ENCODE measurements at places on chromosomes 6 and 20.

DNA sequence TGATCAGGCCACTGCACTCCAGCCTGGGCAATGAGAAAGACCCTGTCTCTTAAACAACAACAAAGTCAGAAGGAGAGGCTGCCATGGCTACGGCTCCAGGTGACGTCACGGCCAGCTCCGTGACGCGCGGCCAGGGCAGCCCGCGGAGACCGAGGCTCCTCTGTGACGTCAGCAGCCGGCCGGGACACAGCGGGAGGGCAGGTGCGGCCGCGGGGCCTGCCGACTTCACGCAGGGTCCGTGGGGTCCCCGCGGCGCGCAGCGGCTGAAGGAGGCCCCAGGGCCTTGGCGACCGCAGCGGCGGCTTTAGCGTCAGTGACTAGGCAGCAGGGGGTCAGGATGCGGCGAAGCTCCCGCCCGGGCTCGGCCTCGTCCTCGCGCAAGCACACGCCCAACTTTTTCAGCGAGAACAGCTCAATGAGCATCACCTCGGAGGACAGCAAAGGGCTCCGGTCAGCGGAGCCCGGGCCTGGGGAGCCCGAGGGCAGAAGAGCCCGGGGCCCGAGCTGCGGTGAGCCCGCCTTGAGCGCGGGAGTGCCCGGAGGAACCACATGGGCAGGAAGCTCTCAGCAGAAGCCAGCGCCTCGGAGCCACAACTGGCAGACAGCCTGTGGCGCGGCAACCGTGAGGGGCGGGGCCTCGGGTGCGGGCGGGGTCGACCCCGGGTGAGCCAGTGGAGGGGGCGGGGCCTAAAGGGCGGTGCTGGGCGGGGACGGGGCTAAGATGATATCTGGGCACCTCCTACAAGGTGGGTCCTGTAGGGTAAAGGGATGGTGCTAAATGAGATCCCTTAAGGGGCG lies at the start of gene SPAG4:
Gene SPAG4, plus strand, starts transcription at position 163 of the 798 bp plus-strand sequence. Its CDS starts 175 bp downstream, at position 338.
- DNase-seq, result peak; percentile 99

- no peak for DNase-seq
Observed at GRCh38 chr6:7242835-7243178, 70.2 kb downstream of the SSR1 start.

- DNase-seq, result peak; percentile 36
Observed at GRCh38 chr20:57633945-57634491, 13.8 kb upstream of the ZBP1 start.

DNA sequence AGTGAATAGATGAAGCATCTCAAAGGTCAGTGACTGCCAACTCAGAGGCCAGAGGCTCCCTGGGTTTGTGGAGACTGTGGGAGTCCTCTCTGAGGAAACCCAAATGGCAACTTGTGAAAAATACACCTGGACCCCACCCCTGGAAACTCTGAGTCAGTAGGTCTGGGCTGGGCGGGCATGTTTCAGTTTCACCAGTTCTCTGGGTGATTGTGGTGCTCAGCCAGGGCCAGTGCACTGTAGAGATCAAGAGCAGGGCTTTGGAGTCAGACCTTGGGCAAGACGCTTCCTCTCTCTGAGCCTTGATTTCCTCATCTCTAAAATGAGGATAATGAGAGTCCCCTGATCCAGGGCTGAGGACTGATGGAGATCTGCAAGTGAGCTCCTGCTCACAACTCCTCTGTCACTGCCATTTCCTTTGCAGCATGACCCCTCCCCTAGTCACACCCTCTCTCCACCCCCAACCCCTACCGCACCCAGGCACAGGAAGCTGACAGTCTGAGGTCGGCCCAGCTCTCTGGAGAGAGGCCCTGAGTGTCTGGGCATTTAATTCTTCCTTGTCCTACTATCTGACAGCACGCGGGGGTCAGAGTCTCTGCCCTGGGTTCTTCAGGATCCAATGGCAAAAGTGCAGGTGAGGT lies 5.1 kb downstream of the DEF6 start:
- DNase-seq, result peak; percentile 91

GRCh38 chr6:34484899-34485298 lies 19.0 kb downstream of the PACSIN1 start:
- DNase-seq, result peak; percentile 50

DNA sequence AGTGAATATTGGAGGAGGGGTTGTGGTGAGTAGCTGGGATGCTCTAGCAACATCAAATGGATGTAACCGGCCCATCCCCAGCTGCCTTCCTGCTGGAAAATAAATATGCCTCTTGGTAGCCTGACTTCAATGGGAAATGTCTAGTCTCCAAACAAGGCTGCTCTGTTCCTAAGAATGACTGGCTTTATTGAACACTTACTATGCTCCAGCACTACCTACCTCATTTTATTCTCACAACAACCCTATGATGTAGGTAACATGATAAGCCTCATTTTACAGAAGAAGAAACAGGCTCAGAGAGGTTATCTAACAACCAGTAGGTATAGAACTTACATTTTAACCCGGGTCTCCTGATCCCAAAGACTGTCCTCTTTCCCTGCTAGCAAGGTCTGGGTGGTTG lies 93.6 kb downstream of the FYN start:
- no peak for DNase-seq

GRCh38 chr6:17015144-17015543 lies 86.7 kb upstream of the STMND1 start:
- DNase-seq, result peak; percentile 2

- DNase-seq, result no peak
Observed at GRCh38 chr6:125257351-125257750, 44.4 kb downstream of the HDDC2 start.

GRCh38 chr6:136757150-136757549 lies 35.1 kb downstream of the MAP3K5 start:
- DNase-seq, result no peak

DNA sequence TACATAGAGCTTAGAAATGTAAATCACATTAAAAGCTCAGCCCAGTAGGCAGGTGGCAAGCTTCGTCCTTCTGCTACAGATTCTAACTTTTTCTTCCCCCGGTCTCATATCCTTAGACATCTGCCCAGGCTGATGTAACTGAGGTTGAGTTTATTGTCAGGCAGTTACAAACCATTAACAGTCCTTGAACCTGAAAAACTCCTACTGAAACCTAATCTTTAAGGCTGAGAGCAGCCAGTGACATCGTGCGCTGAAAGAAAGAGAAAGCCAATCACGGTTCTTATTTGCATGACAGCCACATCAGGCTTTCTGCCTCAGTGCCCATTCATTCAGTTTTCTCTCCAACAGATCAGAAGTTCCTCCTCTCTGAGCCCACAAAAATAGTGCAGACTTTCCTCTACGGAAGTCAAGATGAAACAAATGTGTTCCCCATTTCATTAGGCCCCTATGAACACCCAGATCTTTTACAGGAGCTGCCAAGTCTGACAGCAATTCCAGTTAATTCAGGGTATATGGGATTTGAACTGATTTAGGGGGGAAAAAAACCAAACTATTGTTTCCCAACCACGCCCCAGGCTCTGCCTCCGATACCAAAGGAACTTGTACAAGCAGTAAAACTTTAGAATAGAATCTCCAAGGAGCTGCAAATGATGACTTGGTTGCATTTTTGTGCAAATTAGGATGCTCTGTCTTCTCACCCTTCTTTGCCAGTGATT lies at the start of gene NHSL1:
Gene NHSL1, minus strand, starts transcription at position 192 of the 716 bp plus-strand sequence. CDS start 204 bp downstream, outside the sequence.
- no peak for DNase-seq

- DNase-seq, result peak; percentile 28
Observed at GRCh38 chr6:105431226-105431625, 28.3 kb upstream of the PREP start.

GRCh38 chr20:21244808-21245207 lies 58.3 kb upstream of the XRN2 start:
- no peak for DNase-seq

DNA sequence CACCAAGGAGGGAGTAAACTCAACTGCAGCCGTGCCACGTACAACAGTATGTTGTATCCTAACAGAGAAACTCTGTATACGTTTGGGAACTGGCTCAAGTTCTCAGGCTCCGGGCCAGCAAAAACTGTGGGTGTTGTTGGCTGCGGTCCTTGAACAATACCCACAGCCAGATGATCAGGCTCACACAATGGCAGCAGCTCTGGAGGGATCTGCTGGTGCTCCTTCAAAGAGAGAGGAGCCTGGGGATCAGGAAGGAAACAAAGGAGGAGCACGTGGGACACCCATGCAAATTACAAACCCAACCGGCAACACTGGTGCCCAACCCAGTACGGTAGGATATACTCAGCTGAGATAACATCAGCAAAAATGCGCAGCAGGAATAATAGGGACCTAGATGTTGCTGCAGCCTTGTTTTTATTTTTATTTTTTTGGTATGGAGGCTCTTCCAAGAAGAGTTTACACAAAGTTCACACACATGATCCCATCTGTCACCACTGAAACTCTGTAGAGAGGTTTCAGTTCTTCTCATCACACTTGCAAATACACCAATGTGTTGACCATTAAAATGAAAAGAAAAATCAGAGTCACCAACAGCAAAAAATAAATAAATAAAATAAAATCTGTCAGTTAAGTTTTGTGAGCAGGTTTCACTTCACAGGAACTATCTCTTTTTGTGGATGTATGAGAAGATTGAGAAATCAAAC lies 41.2 kb upstream of the PDE10A start:
- DNase-seq, result no peak

GRCh38 chr6:105111105-105111504 lies 68.7 kb downstream of the POPDC3 start:
- DNase-seq, result no peak

DNA sequence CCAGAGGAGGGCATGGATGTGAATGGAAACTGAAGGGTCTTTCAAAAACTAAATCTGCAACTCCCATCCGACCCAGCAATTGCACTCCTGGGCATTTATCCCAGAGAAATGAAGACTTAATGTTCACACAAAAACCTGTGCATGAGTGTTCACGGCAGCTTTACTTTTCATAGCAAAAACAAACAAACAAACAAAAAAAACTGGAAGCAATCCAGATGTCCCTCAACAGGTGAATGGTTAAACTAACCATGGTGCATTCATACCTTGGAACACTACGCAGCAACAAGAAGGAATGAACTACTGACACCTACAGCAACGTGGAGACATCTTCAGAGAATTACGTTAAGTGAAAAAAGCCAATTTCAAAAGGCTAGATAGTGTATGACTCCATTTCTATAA lies 32.2 kb downstream of the PMEPA1 start:
- no peak for DNase-seq

DNA sequence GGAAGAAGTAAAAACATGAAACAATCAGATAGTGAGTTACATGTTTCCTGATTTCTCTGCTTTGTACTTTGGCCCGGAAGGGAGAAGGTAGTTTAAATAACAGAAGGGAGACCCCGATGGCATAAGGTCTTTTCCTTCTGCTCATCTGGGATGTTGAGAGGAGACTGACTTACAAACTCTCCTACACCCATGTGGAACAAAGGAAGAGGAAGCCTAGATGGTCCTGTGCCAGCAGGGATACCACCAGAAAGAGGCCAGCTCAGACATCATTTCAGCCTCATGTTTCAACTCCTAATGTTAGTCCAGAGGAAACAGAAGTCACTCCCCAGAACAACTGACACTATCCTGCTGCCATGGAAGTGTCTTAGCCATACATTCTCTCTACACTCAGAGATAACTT lies 250.7 kb upstream of the NOX3 start:
- no peak for DNase-seq

DNA sequence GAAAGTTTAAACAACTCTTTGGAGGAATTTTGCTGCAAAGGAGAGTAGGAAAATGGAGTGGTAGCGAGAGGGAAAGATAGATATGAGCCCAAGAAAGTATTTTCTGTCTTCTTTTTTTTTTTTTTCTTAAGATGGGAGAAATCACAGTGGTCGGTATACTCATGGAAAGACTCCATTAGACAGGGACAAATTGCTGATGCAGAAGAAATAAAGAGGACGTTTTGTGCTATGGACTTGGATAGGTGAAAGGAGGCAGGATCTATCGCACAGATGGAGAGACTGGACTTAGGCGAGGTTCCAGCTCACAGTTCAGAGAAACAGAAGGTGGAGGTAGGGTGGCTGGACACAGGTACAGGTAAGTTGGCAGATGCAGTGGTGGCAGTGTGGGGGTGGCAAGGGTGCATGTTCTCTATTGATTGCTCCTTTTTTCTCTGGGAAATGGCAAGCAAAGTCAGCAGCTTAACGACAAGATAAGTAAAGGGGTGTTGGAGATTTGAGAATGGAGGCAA lies 44.2 kb upstream of the ARMC2 start:
- DNase-seq, result no peak

DNA sequence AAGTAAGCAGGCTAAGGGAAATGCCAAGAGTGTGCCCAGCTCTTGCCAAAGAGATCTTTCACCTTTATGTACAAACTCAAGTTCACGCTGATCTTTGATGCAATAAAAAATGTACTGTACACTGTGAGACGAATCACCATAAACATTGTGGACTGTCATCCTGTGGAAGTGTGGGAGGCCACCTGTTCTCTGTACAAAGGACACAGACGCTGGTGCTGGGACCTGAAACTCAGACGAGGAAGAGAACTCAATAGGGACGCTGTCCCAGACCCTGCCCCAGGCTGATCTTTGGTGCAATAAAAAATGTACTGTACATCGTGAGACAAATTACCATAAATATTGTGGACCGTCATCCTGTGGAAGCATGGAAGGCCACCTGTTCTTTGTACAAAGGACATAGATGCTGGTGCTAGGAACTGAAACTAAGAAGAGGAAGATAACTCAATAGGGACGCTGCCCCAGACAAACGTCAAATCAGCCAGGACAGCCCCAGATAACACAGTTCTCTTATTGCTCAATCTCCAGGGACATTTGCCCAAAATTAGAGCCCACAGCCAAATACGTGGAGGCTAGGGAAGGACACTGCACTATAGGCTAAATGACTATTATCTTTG lies 312.7 kb upstream of the SGK1 start:
- no peak for DNase-seq

GRCh38 chr6:32837651-32838113 lies 857 bp downstream of the TAP2 start:
- DNase-seq, result no peak

- no peak for DNase-seq
Observed at GRCh38 chr6:14126191-14126590, 8.6 kb downstream of the CD83 start.

- DNase-seq, result no peak
Observed at GRCh38 chr6:37130704-37131103, 39.2 kb upstream of the PIM1 start.

GRCh38 chr6:106084989-106085691 lies 996 bp upstream of the PRDM1 start:
- DNase-seq, result no peak

DNA sequence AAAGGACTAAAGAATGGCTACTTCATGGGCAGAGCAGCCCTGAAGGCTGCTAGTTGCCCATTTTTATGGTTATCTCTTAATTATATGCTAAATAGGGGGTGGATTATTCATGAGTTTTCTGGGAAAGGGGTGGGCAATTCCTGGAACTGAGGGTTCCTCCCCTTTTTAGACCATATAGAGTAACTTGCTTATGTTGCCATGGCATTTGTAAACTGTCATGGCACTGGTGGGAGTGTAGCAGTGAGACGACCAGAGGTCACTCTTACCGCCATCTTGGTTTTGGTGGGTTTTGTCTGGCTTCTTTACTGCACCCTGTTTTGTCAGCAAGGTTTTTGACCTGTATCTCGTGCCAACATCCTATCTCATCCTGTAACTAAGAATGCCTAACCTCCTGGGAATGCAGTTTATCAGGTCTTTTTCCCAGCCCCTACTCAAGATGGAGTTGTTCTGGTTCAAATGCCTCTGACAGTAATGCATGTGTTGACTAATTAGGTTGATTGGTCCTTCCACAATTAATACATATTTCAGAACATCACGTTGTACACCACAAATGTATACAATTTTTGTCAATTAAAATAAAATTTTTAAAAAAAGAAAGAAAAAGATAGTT lies 139.5 kb downstream of the PDE7B start:
- no peak for DNase-seq

GRCh38 chr6:48511378-48511777 lies 400.4 kb upstream of the PTCHD4 start:
- no peak for DNase-seq
